Activated CD4-positive, alpha-beta memory T cell treated with anti-CD3 and anti-CD28 coated beads, Interleukin-2, amount 10 ng/mL, durations not matched to agents 7 days and 5 days (primary cell): ENCODE measurements at places on chromosomes 4 and X. TPM values are rescaled to one million over a fixed set of nuclear protein-coding genes. Genes with fewer than 3 reads are reported as not detected.

MAGEA8 gene
- not detected for total RNA-seq

AMOT gene
- total RNA-seq = 0.35 TPM

JAKMIP1 gene
- 43.8 TPM for total RNA-seq

PROM1 gene
- total RNA-seq = not detected

RIBC1 gene
- total RNA-seq = 1.1 TPM

AVPR2 gene
- not detected for total RNA-seq

UGT2B11 gene
- not detected for total RNA-seq

ABCE1 gene
- total RNA-seq = 60.6 TPM

ABRAXAS1 gene
- total RNA-seq = 11.2 TPM

SORBS2 gene
- total RNA-seq = not detected

GLA gene
- 38.3 TPM for total RNA-seq

IL21 gene
- 2.8 TPM for total RNA-seq

FAM9B gene
- total RNA-seq = not detected

XAGE1A gene
- not detected for total RNA-seq

DGAT2L6 gene
- not detected for total RNA-seq

ARHGAP36 gene
- total RNA-seq = not detected

SPP1 gene
- 0.20 TPM for total RNA-seq

FNIP2 gene
- 17.3 TPM for total RNA-seq

TSPAN7 gene
- 0.23 TPM for total RNA-seq

FAM13A gene
- total RNA-seq = 9.5 TPM

IRS4 gene
- total RNA-seq = not detected

SCD5 gene
- 0.20 TPM for total RNA-seq

TEC gene
- 0.80 TPM for total RNA-seq

PARM1 gene
- total RNA-seq = not detected

DOK7 gene
- total RNA-seq = not detected

VSIG1 gene
- total RNA-seq = 5.0 TPM

L1CAM gene
- total RNA-seq = 5.2 TPM

ACOT9 gene
- 37.3 TPM for total RNA-seq

IL2RG gene
- 633 TPM for total RNA-seq

CT45A1 gene
- total RNA-seq = not detected

SLC9B1 gene
- 2.3 TPM for total RNA-seq

RIPPLY1 gene
- total RNA-seq = not detected

ADGRL3 gene
- not detected for total RNA-seq

NLRP2B gene
- not detected for total RNA-seq

DDX53 gene
- not detected for total RNA-seq

CLGN gene
- 0.25 TPM for total RNA-seq

BMP3 gene
- not detected for total RNA-seq

PDE5A gene
- total RNA-seq = 0.81 TPM

DTHD1 gene
- total RNA-seq = 1.5 TPM
